ENCODE measurements at places on chromosomes 7 and 10.

GRCh38 chr7:41508755-41509154 is 194.1 kb downstream of the INHBA start:
- no peak for DNase-seq

GRCh38 chr7:78587443-78588044 is 789.0 kb downstream of the PHTF2 start:
- no peak for DNase-seq

- DNase-seq = no peak
Observed at GRCh38 chr10:27838361-27838760, 92.7 kb upstream of the MKX start.

GRCh38 chr10:60578217-60578616 is 188.5 kb upstream of the ANK3 start:
- no peak for DNase-seq

GRCh38 chr7:122136639-122137245 is 7.3 kb downstream of the AASS start:
- DNase-seq = no peak

- DNase-seq = no peak
Observed at GRCh38 chr7:8982338-8982992, 549.1 kb downstream of the NXPH1 start.

DNA sequence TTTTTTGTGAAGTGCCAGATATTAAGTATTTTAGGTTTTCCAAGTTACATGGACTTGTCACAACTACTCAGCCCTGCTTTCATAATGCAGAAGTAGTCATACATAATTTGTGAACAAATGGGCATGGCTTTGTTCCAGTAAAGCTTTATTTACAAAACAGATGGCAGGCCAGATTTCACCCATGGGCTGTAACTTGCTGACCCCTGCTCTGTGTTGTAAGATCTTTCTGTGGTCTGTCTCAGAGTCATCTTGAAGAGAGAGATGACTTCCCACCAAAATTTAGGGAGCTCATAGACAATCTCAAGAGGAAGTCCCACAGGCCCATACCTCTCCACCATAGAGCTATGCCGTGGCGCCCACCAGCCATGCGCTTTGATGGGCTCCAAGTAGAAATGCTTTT is 616.1 kb downstream of the LRMDA start:
- no peak for DNase-seq
